ENCODE measurements at places on chromosomes 13 and 19.

- no peak for DNase-seq
These were observed 689.3 kb upstream of the ATXN8OS start for GRCh38 chr13:69418319-69418718.

- DNase-seq = no peak
These were observed 70.6 kb downstream of the STK24 start for GRCh38 chr13:98506322-98506721.

DNA sequence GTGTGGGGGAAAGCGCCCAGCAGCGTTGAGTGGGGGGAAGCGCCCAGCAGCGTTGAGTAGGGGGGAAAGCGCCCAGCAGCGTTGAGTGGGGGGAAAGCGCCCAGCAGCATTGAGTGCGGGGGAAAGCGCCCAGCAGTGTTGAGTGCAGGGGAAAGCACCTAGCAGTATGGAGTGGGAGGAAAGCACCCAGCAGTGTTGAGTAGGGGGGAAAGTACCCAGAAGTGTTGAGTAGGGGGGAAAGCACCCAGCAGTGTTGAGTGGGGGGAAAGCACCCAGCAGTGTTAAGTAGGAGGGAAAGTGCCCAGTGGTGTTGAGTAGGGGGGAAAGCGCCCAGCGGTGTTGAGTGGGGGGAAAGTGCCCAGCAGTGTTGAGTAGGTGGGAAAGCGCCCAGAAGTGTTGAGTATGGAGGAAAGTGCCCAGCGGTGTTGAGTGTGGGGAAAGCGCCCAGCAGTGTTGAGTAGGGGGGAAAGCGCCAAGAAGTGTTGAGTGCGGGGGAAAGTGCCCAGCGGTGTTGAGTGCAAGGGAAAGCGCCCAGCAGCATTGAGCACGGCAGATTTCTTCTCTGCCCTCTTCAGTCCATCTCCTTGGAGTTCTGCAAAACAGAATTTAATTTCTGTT is 138.4 kb downstream of the ATP11A start:
- no peak for DNase-seq

GRCh38 chr13:29884671-29885430 is 34.4 kb upstream of the UBL3 start:
- peak; percentile 27 for DNase-seq

- DNase-seq = no peak
These were observed 6.9 kb downstream of the TIMM29 start for GRCh38 chr19:10935371-10936059.

- DNase-seq = no peak
These were observed 1.8 kb upstream of the LRRC4B start for GRCh38 chr19:50569938-50570540.

- no peak for DNase-seq
These were observed 16.0 kb downstream of the TDRD3 start for GRCh38 chr13:60412909-60413616.

GRCh38 chr13:36130193-36130551 is 1.0 kb downstream of the DCLK1 start:
- no peak for DNase-seq

- DNase-seq = peak; percentile 35
These were observed 846 bp upstream of the PRKACA start for GRCh38 chr19:14118165-14119051.

DNA sequence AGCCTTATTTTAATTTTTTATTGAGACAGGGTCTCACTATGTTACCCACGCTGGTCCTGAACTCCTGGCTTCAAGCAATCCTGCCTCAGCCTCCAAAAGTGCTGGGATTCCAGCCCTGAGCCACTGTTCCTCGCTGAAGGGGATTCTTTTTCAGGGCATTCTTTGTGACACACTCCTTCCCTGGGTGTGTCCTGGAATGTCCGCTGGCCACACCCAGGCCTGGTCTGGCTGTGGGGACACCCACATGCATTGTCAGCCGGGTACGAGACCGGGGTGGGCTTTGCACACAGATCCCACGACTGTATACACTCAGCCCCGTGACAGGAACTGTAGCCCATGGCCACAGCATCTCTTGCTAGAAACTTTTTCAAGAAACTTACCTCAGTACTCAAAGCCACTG is 34.4 kb upstream of the GATAD2A start:
- no peak for DNase-seq

- no peak for DNase-seq
These were observed 589 bp downstream of the POLR1G start for GRCh38 chr19:45407091-45407375.

DNA sequence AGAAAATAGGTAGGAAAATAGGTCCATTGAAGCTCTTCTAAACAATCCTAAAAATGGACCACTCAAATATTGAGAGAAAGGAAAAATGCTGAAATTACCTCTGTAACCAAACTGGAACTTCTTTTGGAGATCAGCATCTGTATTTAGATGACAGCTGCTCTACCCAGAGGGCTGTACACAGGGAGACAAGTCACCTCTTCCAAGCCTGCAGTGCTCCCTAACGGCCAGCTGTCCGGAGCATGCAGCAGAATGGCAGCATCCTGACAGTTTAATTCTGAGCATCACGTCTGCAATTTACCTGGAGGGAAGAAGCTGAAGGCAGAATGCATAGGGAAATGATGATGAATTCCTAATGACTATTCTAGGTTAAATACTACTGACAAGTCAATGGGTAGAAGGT is 62.8 kb upstream of the DIAPH3 start:
- DNase-seq = peak; percentile 30

DNA sequence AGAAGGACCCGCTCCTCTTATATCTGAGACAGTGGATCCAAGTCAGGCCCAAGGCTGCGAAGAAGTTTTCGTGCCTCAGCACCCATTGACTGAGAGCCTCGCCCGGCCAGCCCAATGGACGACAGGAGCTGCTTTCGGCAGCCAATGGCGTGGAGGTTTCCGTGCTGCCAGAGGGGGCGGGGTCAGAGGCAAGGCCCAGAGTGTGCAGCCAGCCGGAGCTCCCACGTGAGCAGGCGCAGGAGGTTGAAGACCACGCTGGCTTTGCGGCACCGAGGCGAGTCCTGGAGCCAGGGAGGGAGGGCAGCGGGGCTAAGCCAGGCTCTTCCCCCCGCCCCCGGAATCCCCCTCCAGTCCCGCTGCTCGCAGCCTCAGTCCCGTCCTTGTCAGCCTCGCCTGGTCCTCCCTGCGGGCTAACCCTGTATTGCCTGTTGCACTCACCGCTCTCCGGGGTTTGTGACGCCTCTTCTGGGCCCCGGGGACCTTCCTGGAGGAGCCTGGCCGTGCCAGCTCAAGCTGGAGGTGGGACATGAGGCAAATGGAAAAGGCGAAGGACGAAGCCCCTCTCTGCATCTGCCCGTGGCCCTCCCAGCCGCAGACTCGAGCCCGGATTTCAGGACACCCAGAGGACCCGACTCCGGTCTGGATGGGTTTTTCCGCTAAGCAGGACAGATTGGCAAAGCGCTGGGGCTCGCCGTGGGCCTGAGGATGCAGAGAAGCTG is 1.5 kb downstream of the IFNL4 start:
- peak; percentile 17 for DNase-seq

GRCh38 chr13:113526466-113527220 is 36.1 kb upstream of the DCUN1D2 start:
- DNase-seq = no peak

GRCh38 chr19:46079576-46079975 is 38.8 kb upstream of the IGFL4 start:
- DNase-seq = peak; percentile 55

All from fibroblast of upper back skin (primary cell).